ENCODE measurements at places on chromosomes 2 and 18.

DNA sequence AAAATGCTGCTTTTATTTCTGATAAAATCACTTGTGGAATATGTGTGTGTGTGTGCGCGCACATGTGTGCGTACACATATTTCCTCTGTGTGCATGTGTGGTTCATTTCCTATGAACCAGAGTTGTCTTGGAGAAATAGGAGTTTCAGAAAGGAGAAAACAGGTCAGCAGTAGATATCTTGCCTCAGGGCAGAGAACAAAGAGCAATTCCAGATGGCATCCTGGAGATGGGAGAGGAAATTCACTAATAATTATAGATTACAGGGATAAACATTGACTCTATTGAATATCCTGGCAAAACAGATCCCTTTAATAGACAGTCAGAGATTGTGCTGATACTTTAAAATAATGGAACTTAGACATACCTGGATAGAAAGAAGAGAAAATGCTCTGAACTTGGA lies 298.0 kb downstream of the TRIB2 start:
- no peak for DNase-seq

DNA sequence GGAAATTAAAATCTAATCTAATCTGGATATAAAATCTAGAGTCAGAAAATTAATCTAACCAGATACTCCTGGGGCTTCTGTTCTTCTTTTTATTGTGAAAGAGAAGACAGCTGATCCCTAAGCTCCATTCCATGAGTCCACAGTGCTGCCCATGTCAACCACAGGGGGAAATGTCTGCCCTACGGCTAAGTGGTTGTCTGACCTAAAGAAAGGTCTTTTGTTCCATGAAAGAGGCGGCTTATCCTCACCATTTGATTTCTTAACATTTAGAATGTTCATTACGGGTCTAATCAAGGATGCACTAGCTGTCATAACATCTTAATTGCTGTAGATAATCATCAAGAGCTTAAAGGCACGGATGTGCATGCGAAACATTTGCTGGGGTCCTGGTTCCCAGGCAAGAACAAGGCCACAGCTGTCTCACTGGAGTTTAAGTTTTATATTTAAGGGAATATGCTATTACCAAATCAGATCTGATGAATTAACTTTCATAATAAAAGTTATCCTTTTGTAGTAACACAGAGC lies 162.6 kb downstream of the PAX3 start:
- no peak for DNase-seq

DNA sequence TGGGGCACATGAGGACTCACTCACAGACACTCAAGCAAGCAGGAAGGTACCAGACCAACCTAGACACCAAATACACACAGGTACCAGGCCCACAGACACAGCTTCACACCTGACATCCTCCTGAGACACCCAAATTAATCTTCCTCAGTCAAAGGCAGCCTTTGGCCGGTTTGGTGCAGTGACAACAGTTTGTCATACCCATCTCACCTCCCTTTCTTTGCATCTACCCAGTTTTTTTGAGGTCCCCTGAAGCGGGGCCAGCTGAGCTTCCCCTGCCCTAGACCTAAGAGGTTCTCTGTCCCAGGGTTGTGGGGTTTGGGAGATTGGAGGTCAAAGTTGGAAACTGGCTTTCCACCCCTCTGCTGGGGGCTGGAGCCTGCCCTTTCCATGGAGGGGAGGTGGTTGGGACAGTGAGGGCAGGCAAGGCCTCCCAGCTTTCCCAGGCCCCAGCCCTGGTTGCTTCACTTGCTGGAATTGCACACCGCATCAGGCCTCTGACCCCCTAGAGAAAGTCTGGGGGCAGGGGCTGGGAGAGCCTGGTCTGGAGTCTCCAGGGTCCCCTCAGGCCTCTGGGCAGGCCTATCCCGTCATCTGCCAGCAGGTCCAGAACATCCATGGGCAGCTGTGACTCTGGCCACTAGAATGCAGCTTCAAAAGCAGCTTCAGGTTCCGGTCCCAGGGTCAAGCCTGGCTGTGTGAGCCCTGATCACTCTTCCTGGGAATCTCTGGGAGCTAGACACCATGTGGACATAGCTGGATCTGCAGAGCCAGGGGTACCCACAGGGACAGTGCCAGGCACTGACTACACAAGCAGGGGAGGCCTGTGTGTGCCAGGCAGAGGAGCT lies 12.5 kb upstream of the TEX261 start:
- no peak for DNase-seq

- no peak for DNase-seq
Measured at GRCh38 chr2:127342101-127342500, 45.7 kb downstream of the MAP3K2 start.

DNA sequence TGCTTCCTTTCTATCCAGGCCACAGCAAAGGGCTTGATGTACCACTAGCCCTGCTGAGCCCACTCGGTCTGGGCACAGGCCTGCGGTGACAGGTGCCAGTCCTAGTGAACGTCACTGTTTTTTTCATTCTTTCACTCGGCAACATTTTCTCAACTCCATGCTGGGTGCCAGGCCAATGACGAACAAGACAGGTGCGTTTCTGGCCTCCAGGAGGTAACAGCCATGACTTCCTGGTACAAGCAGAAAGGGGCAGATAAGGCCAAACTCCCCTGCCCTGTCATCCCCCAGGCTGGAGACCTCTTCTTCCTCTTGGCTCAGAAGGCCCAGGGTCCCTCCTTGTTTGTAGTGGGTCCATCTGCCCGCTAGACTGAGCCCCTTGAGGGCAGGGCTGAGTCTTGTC lies 55.7 kb upstream of the OTOF start:
- no peak for DNase-seq

- DNase-seq: no peak
Measured at GRCh38 chr2:127698553-127699355, 2.5 kb upstream of the SFT2D3 start.

DNA sequence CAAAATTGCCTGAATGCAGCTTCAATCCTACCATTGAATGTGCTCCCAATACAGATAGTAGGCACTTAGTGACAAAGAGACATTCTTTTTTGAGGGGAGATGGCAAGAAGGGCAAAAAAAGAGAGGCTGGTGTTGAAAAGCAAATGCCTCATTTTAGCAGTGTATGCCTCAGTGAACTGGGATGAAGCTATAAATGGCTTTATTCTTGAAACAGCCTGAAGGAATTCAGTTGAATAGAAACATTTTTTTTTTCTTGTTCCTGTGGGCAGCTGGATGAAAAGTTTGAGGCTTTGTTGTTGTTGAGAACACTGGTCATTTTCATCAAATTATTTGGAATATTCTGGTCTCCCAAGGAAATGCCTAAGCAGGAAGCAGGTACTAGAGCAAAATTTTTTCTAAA lies 228.9 kb downstream of the RNF144A start:
- no peak for DNase-seq

DNA sequence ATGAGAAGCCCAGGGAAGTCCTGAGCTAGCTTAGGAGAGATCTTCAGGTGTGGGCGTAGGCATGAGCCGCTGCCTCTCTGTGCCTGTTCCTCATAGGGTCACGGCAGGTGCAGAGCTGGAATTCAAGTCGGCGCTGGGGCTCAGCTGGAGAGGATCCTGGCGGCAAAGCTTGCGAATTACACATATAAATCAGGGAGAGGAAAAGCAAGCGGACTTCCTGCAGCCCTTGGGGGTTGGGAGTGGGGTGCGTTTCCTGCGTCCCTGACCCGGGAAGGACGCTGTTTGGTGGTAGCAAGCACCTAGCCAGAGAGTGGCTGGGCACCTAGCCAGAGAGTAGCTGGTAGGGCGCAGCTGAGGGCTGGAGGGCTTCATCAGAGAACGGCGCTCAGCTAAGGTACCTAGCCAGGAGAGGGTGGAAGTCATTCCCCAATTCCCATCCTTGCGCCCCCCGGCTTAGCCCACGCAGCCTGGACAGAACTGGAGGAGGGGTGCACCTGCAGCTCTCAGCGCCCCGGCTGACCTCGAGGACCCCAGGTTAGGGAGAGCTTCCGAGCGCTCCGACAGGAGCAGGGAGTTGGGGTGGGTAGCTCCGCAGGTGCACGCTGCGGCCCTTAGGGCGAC lies 459 bp upstream of the EFR3B start:
- DNase-seq: peak; percentile 63

DNA sequence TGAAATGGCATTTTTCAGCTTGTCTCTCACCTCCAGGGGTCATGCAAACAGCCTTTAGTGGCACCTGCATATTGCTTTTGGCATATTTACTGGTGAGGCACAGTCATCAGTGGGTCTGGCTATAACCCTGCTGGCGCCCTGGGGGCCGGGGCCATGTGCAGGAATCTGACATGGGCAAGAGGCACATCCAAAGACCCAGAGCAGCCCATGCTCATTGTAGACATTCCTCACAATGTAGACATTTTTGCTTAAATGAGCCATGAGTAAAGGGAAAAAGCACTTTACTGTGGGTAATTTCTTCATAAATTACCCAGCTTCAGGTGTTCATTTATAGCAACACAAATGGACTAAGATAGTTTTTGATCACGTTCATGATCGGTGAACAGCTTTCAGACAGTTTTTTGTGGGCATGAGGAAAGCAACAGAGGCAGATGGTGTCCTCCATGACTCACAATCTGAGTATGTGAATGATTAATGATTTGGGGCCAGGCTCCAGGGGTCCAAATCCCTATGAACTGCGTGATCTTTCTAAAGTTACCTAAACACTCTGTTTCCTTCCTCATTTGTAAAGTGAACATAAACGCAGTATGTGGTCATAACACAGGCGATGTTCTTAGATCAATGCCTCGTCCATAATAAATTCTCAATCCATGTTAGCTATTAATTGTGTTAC lies 85.8 kb downstream of the LIPG start:
- DNase-seq: no peak

DNA sequence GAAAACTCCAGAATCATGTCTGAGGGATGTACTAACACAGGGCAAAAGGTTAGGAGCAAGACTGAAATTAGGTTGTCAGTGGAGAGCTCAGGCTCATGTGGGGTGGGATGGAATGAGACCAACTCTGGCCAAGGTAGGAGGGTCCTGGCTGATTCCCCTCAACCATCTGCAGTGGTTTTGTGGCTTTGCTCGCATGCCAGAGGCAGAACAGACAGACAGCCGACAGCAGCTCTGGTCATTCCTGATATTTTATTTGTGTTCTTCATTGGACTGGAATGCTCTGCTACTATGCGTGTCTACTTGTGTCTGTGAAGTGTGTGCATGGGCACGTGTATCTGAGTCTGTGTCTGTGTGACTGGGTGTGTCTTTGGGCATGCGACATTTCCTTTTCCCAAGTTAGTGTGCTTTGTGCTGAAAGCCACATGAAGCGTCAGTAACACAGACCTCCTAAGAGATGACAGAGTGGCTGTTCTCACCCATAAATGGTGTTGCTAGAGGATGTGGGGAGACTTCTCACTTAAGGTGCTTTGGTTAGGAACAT lies 239.5 kb downstream of the CNTNAP5 start:
- no peak for DNase-seq

DNA sequence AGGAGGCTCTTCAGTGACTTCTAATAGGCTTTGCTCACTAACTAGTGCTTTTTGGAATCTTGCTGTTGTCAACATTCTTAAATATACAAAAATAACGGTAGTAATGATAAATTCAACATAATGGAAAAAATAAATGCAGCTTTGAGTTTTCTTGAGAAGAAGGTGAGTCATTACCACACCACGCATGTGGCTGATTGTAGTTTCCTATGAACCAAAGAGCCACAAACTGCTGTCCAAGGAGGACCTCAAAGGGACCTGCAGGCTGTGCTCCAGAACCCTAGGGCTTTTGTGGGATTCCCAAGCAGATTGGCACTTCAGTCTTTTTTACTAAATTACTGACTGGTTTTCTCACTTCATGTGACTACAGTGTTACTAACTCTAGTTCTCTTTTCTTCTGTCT lies 66.7 kb downstream of the TPGS2 start:
- DNase-seq: no peak

- DNase-seq: no peak
Measured at GRCh38 chr2:47737191-47737975, 45.6 kb upstream of the MSH6 start.

DNA sequence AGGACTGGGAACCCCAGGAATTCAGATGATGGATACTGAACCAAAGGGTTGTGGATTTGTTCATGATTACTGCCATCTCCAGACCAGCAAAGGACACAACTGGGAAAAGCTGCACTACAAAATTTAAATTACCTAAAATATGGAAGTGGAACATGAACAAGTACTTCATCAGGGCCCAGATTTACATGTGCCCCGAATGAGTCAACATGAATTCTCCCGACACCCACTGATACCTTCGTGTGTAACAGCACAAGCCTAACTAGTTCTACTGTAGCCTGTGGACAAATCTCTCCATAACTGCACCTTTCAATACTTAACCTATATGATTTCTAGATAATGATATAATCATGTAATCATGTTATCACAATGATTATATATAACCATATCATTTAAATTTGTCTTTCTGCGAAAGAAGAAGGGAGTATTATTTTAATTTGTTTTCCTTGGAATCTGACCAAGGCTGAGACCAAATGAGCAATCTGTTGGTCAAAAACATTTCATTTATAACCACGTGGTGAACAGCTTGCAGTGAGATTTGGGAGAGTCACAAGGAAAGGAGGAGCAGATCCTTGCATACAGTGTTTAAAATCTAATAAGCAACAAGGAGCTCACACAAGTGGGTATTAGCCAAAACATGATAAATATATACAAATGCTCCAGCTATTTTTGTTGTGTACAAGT lies 70.5 kb downstream of the CACNB4 start:
- no peak for DNase-seq

DNA sequence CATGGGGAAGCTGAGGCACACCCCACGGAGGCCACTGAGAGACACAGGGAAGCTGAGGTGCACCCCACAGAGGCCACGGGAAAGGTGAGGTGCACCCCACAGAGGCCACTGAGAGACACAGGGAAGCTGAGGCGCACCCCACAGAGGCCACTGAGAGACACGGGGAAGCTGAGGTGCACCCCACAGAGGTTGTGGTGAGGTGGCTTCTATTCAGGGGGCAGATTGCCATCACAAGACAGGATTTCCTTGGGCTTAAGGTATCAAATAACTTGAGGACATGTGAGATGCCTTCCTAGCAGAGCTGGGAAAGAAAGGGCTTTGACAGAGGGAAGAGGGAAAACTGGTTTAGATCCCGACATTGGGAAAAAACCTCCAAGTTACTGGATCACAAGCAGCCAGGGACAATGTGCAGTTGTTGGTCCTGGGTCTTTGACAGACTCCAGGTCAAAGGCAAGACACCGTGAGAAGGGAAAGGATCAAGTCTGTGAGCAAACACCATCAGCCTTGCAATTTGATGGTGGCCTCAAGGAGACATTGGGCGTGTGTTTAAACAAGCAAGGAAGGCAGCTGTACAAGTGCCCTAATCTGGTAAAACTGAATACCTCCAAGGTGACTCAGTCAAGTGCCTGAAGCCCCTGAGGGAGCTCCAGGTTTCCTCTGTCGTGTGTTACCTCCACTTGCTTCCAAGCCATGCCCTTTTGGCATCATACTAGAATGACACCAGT lies 133.2 kb upstream of the EPAS1 start:
- no peak for DNase-seq

- peak; percentile 18 for DNase-seq
Measured at GRCh38 chr2:186442885-186443284, 43.2 kb upstream of the ZC3H15 start.

- no peak for DNase-seq
Measured at GRCh38 chr2:144671695-144672455, 152.0 kb upstream of the ZEB2 start.

DNA sequence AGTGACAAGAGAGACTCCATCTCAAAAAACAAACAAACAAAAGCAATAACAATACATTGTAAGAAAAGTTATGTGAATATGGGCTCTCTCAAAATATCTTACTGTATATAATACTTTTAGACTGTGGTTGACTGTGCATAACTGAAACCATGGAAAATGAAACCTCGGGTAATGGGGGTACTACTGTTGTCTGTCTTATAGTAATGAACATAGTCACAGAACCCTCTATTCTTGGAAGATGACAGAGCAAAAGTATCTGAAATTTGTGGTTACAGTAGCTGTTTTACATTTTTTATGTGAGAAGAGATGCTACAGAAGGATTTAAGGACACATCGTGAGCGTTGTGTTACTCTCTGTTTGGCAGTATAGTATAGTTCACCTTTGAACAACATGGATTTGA lies 60.5 kb downstream of the MAP4K4 start:
- DNase-seq: no peak
